ENCODE measurements at places on chromosomes 2 and 18. TPM values are rescaled to one million over a fixed set of nuclear protein-coding genes. Genes with fewer than 3 reads are reported as not detected.

DNA sequence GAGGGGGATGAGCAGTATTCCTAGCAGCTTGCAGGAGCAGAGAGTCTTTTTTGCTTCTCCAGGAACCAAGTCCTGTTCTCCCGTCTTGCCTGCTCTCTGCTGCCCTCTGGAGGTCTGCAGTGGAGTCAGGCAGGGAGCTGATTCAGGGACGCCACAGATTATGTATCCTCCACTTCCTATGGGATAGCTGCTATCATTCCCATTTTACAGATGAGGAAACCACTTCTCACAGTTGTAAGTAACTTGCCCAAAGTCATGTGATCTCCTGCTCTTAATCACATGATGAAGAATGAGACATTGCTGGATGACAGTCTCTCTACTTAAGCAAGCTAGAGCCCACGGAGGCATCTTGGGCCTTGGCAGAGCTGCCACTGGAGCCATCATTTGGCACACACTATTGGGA, 8.3 kb downstream of the SLC4A5 start:
- H3K4me3 ChIP-seq, result no peak overlapping the region
- H3K27me3 ChIP-seq, result no peaks in the 10 kb centered on the region
- DNase-seq, result peak; percentile 91
- no peak overlapping the region for H3K27ac ChIP-seq

DNA sequence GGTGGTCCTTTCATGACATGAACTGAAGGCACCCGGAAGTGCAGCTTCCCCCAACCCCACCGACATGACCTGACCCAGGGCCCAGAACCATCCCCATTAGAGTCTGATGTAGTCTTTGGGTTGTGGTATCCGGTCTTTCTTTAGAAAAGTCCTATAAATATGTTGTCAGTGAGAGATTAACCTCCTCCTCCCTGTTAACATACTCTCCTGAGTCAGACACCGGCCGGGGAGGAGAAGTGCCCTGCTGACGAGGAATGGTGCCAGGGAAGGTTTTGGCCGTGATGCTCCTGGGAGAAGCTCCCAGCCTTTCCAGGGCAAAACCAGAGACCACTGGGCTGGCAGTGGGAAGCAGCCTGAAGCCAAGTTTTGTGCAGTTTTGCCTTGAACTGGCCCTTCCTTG, 109.0 kb downstream of the LAMA3 start:
- no peaks in the 10 kb centered on the region for H3K36me3 ChIP-seq
- no peak overlapping the region for H3K27ac ChIP-seq
- H3K4me3 ChIP-seq, result no peak overlapping the region

SKA1 gene
- total RNA-seq, result 0.54 TPM

ERBB4 gene
- total RNA-seq, result 0.09 TPM

Data from Peyer's patch (tissue), 4 donors.